ENCODE measurements at places on chromosomes 5 and 9. TPM values are rescaled to one million over a fixed set of nuclear protein-coding genes. Genes with fewer than 3 reads are reported as not detected.

Gene IL9
- total RNA-seq = not detected

- no peak for DNase-seq
Measured at GRCh38 chr9:119789987-119790386, 420.8 kb upstream of the BRINP1 start.

DNA sequence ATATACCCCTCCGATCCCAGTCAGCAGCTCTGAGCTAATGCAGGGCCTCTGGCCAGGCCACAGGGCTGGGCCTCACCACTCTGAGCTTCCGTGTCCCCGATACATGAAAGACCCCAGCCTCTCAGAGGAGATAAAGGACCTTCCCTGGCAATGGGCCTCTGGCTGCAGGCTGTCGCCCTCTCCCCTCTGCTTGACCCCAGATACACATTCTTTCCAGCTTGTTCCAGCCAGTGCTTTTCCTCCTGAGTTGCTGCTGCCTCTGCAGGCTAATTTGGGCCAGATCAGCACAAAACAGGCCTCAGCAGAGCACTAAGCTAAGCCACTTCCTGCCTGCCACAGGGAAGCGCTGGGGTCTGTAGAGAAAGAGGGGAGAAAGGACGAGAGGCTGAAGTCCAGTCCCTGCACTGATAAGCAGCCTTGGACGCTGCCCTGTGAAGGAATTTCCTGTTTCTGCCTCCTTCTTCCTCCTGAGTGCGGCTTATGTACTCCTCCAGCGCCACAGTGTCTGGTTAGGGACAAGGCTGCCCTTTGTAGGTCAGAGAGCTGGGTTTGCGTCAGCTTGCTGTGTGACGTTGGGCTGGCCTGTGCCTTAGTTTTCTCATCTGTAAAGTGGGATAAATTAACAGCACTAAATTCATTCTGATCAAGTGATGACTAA is 73.0 kb upstream of the IL17B start:
- no peak for DNase-seq

GRCh38 chr9:114274217-114274616 is 48.7 kb upstream of the ORM1 start:
- peak; percentile 44 for DNase-seq

DNA sequence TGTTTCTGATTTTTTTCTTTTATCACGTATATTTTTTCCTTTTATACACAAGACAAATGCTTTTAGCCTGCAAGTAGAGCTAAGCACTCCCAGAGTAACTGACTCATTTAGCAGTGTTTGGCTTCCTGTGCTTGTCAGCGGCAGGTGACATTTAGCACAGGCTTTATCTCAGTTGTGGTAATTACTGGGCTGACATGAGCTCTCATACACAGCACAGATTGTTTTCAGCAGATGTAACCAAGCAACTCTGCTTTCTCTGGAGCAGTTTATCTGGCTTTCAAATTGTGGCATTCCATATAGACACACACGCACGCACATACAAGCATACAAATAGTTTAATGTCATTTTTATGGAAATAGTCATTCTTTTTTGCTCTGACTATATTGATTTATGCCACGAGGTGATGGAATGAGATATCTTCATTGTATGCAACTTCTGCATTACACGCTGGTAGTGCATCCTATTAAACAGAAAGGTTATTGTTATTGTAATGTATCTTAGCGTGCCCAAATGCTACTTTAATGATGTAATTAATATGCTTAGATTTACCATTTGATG is 379.0 kb upstream of the GRAMD2B start:
- DNase-seq = no peak

DNA sequence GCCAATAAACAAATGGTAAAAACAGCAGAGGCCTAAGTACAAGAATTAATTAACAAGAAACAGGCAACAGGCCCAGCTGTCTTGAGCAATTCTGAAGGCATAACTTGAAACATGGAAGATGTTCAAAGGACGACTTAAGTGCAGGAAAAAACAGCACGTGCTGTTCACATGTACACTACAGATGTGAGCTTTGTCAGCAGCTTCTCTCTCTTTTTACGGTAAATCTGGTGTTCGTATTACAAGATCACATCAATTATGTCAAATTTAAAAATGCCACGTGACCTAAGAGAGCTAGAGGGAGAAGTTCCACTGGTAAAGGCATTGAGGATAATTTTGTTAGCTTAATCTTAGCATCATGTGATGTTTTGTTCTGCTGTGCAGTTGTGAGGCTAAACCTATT is 281.1 kb downstream of the PSAT1 start:
- no peak for DNase-seq

Gene PCDHA3
- total RNA-seq = 0.19 TPM

Gene AP3B1
- 57.0 TPM for total RNA-seq

- DNase-seq = no peak
Measured at GRCh38 chr9:31119890-31120454, 1264.5 kb upstream of the ACO1 start.

Gene KIAA1958
- total RNA-seq = 4.9 TPM

- no peak for DNase-seq
Measured at GRCh38 chr9:92392690-92393089, 11.7 kb downstream of the OGN start.

Data from osteocyte (in vitro differentiated cells).